ENCODE measurements at places on chromosomes 1 and 21. TPM values are rescaled to one million over a fixed set of nuclear protein-coding genes. Genes with fewer than 3 reads are reported as not detected.
A peak's percentile ranks its signal among the peaks of the same experiment; 100 is the strongest.

TNFSF4 gene
- total RNA-seq, result 1.5 TPM

TRAF3IP3 gene
- total RNA-seq, result 12.4 TPM

LIN9 gene
- 3.5 TPM for total RNA-seq

LENEP gene
- total RNA-seq, result not detected

TGFB2 gene
- total RNA-seq, result 10.2 TPM

HSPB7 gene
- 4.9 TPM for total RNA-seq

DNA sequence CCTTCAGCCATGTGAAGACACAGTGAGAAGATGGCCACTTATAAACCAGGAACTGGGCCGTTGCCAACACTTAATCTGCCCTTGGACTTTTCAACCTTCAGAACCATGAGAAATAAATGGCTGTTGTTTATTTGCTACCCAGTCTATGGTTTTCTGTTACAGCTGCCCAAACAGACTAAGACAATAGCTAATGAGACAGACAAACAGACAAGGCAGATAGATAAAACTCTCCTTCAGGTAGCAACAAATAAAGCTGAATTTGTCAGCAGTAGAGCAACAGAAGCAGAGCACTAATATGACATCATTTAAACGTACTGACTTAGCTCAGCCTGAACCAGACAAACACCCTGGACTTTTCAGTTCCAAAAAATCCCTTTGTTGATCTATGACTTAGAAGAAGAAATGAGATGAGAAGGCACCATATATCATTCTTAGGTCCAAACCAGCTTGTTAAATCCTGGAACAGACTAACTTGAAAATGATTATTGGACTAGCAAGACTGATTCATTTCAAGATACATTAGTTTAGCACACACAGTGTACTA lies 27.0 kb downstream of the ZZZ3 start:
- no peak overlapping the region for H3K4me3 ChIP-seq
- DNase-seq, result no peak
- H3K36me3 ChIP-seq, result no peaks in the 10 kb centered on the region

- no peak overlapping the region for H3K27ac ChIP-seq
- H3K4me3 ChIP-seq, result no peak overlapping the region
- no peaks in the 10 kb centered on the region for H3K36me3 ChIP-seq
Measured at GRCh38 chr1:228035844-228036243, 29.0 kb downstream of the WNT3A start.

- H3K36me3 ChIP-seq, result no peaks in the 10 kb centered on the region
- H3K4me1 ChIP-seq, result no peaks in the 10 kb centered on the region
- no peak overlapping the region for H3K4me3 ChIP-seq
- H3K27me3 ChIP-seq, result peaks cover 29% of the 10 kb centered on the region
- no peak overlapping the region for H3K27ac ChIP-seq
Measured at GRCh38 chr1:223394706-223395105, 1.5 kb downstream of the CCDC185 start.

- no peak overlapping the region for H3K27ac ChIP-seq
- no peaks in the 10 kb centered on the region for H3K4me1 ChIP-seq
- no peak overlapping the region for H3K4me3 ChIP-seq
- no peak for DNase-seq
- H3K27me3 ChIP-seq, result no peaks in the 10 kb centered on the region
Measured at GRCh38 chr21:40333731-40334130, 466.5 kb downstream of the PCP4 start.

DNA sequence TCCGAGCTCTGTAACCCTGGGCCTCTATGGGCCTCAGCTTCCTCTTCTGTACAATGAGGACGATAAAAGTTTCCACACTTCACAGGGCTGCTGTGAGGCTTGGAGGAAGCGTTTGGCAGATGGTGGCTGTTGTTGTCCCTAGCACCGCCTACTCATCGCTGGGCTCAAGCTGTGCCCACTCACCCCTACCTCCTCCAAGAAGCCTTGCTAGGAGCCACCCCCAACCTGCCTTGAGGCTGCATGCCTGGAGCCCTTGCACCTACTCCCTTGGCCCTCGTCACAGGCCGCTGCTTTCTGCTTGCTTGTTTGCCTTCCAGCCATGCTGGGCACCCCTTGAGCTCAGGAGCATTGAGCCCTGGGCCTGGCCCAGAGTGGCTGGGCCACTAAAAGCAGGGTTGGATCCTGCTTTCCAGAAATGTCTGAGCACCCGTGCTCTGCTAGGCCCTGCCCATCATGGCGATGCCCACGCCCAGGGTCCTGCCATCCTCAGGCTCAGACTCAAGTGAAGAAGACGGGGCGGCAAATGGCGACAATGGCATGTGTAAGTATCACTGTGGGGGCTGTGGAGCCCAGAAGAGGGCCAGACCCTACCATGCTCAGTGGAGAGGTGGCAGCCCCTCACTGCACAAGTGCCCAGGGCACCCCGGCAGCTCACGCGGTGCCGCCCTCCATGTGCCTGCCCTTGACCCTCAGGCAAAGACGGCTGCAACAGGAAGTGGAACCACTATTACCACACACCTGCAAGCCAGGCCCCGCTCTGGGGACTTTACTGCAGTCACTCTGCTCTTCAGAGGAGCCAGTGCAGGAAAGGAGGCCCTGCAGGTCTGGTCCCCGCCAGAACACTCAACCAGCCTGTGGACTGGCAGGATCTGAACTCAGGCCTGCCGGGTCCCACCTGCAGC lies 9.5 kb downstream of the SH3BGRL3 start:
- peaks cover 3% of the 10 kb centered on the region for H3K36me3 ChIP-seq
- DNase-seq, result peak; percentile 82
- H3K4me1 ChIP-seq, result peaks cover 76% of the 10 kb centered on the region
- no peaks in the 10 kb centered on the region for H3K27me3 ChIP-seq

DNA sequence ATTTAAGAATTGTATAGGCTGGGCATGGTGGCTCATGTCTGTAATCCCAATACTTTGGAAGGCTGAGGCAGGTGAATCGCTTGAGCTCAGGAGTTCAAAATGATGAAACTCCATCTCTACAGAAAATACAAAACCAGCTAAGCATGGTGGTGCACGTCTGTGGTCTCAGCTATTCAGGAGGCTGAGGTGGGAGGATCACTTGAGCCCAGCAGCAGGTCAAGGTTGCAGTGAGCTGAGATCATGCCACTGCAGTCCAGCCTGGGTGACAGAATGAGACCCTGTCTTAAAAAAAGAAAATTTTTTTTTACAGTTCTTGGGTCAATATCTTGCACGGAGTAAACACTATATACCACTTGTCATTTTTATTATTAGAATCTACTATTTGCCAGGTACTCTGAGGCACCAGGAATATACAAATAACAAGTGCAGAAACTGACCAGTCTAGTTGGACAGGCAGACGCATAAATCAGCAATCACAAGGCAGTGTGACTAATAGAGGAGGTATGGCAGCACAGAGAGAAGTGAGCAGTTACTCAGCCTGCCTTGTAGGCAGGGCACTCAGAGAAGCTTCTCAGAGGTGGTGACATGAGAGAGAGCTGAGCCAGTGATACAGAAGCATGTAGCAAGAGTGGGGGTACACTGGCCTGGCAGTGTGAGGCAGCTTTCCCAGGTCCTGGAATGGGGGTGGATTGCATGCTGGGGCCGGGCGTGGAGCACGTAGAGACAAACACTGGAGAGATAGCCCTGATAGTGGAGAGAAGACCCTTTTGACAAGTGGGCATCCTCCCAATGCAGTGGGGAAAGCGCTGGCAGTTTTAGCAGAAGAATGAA lies 8.0 kb downstream of the PHLDA3 start:
- H3K4me3 ChIP-seq, result no peak overlapping the region
- no peak for DNase-seq
- H3K36me3 ChIP-seq, result peaks cover 20% of the 10 kb centered on the region
- no peaks in the 10 kb centered on the region for H3K27me3 ChIP-seq

DNA sequence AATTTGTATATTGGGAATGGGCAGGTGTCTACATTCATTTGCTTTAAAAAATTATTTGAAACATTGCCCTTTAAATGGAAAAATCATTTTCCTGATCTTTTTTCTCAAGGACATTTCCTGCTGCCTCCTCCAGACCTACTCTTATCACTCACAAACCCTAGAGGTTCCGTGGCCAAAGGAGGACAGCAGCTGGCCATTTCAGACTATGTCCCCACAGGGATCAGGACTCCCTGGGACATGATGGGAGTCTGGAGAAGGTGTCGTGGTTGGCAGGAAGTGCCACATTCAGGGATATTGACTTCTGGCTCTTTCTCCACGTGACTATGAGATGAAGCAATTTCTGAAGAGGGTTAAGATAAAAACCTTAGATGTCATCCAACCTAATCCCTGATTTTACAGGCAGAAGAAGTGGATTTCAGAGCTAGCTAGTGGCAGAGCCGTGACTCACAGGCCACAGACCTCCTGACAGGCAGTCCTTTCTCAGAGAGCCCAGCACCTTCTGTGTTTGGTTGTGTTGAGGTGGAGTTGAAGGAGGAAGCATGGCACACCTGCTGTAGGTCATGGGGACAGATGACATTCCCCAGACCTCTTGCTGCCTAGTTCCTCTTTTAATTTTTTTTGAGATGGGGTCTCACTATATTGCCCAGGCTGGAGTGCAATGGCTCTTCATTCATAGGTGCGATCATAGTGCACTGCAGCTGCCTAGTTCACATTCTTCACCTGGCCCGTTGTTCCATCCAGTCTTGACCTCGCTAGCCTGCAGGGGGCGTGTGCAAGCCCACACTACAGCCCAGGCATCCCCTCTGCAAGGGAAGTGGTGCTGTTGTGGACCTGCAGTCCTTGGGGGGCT lies 25.5 kb upstream of the IL10 start:
- no peak overlapping the region for H3K27ac ChIP-seq
- H3K36me3 ChIP-seq, result no peaks in the 10 kb centered on the region
- peaks cover 13% of the 10 kb centered on the region for H3K4me1 ChIP-seq
- DNase-seq, result no peak
- H3K27me3 ChIP-seq, result no peaks in the 10 kb centered on the region

DNA sequence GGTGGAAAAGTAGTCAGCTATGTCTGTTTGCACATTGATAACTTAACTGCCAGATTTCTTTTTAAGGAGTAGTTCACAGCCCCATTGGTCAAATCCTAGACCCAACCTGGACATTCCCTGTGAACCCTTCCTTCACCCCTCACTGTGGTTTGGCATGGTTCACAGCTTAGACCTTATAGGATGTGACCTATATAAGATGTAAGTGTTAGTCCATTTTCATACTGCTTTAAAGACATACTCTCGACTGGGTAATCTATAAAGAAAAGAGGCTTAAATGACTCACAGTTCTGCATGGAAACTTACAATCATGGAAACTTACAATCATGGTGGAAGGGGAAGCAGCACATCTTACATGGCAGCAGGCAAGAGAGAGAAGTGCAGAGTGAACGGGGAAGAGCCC lies 1066.2 kb downstream of the TTLL7 start:
- no peaks in the 10 kb centered on the region for H3K27me3 ChIP-seq
- H3K4me1 ChIP-seq, result no peaks in the 10 kb centered on the region
- no peak for DNase-seq
- H3K4me3 ChIP-seq, result no peak overlapping the region

GRCh38 chr1:182406012-182406411 lies 5.5 kb upstream of the TEDDM1 start:
- no peak for DNase-seq
- H3K4me1 ChIP-seq, result no peaks in the 10 kb centered on the region
- no peaks in the 10 kb centered on the region for H3K36me3 ChIP-seq
- H3K27ac ChIP-seq, result no peak overlapping the region
- H3K4me3 ChIP-seq, result no peak overlapping the region
- H3K27me3 ChIP-seq, result no peaks in the 10 kb centered on the region

DNA sequence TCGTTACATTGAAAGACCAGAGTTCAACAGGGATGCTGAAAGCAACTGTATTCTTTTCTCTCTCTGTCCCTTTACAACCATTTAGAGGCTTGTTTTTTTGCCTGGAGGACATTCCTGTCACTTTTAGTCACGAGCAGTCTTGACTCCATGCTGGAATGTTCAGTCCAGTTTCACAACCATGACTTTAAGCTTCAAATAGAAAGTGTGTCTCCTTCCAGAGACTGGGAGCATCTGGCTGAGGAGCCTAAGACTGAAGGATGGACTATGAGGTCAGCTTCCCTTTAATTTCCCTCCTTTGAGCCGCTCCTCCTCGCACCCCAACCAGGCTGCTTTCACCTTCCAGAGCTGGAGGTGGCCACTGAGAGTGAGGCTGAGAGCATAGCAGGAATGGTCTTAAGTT lies 10.5 kb upstream of the RYR2 start:
- peaks cover 8% of the 10 kb centered on the region for H3K4me1 ChIP-seq
- no peaks in the 10 kb centered on the region for H3K27me3 ChIP-seq
- H3K4me3 ChIP-seq, result no peak overlapping the region
- no peak for DNase-seq
- H3K27ac ChIP-seq, result peak overlapping the region; percentile 58

DNA sequence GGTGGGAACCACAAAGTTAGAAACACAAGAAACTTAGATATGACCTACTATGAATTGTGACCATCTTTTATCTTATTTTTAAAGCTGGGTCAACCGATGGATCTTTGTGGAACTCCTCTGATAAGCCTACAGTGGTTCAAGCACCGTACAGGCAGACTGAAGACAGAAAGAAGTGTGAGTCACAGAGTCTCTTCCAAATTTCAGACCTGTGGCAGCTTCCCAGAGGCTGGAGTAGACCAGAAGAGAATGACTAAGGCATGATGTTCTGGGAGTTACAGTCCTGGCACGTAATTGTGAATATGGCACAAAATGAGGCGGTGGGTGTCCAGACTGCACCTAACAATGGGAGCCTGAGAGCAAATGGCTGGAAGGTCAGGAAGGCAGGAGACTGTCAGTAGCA lies 70.0 kb downstream of the LMO4 start:
- DNase-seq, result no peak
- no peaks in the 10 kb centered on the region for H3K27me3 ChIP-seq
- no peaks in the 10 kb centered on the region for H3K4me1 ChIP-seq
- no peak overlapping the region for H3K4me3 ChIP-seq

- DNase-seq, result no peak
- H3K36me3 ChIP-seq, result no peaks in the 10 kb centered on the region
- no peaks in the 10 kb centered on the region for H3K27me3 ChIP-seq
- no peak overlapping the region for H3K4me3 ChIP-seq
- no peak overlapping the region for H3K27ac ChIP-seq
Measured at GRCh38 chr1:184906761-184907160, 67.5 kb downstream of the NIBAN1 start.

DNA sequence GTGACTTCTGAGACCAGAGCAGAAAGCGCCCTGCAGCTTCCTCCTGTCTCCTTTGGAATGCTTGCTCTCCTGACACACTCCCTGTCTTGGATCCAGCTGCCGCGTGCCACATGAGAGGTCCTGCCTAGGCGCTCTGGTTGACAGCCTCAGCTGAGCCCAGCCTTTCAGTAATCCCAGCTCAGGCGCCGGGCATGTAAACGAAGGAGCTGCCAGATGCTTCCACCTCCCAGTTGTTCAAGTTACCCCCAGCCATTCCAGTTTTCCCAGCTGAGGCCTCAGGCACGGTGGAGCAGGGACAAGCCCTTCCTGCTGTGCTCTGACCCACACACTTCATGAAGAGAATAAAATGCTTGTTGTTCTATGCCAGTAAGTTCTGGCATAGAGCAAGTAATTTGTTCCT lies 14.3 kb upstream of the CD34 start:
- no peak overlapping the region for H3K4me3 ChIP-seq
- H3K4me1 ChIP-seq, result peaks cover 52% of the 10 kb centered on the region
- DNase-seq, result no peak
- H3K27ac ChIP-seq, result peak overlapping the region; percentile 74
- no peaks in the 10 kb centered on the region for H3K27me3 ChIP-seq

GRCh38 chr1:150186789-150187559 lies 37.3 kb downstream of the PLEKHO1 start:
- peak overlapping the region; percentile 51 for H3K27ac ChIP-seq
- peak overlapping the region; percentile 22 for H3K4me3 ChIP-seq
- H3K27me3 ChIP-seq, result no peaks in the 10 kb centered on the region
- H3K36me3 ChIP-seq, result no peaks in the 10 kb centered on the region
- DNase-seq, result no peak
- H3K4me1 ChIP-seq, result peaks cover 10% of the 10 kb centered on the region

- DNase-seq, result peak; percentile 18
- no peaks in the 10 kb centered on the region for H3K27me3 ChIP-seq
- H3K36me3 ChIP-seq, result peaks cover under 1% of the 10 kb centered on the region
Measured at GRCh38 chr21:45290948-45291612, 3.4 kb upstream of the POFUT2 start.

GRCh38 chr1:53273526-53273925 lies 35.2 kb upstream of the MAGOH start:
- H3K4me3 ChIP-seq, result no peak overlapping the region
- H3K4me1 ChIP-seq, result no peaks in the 10 kb centered on the region
- no peaks in the 10 kb centered on the region for H3K27me3 ChIP-seq
- H3K36me3 ChIP-seq, result no peaks in the 10 kb centered on the region

Measured in lower lobe of right lung (tissue), 2 donors.